ENCODE measurements at places on chromosomes 7 and 10.

GRCh38 chr7:66871076-66871475 is 49.9 kb upstream of the TMEM248 start:
- no peak for DNase-seq

- DNase-seq: no peak
These were observed 173.1 kb downstream of the PTPRN2 start for GRCh38 chr7:158414486-158414961.

DNA sequence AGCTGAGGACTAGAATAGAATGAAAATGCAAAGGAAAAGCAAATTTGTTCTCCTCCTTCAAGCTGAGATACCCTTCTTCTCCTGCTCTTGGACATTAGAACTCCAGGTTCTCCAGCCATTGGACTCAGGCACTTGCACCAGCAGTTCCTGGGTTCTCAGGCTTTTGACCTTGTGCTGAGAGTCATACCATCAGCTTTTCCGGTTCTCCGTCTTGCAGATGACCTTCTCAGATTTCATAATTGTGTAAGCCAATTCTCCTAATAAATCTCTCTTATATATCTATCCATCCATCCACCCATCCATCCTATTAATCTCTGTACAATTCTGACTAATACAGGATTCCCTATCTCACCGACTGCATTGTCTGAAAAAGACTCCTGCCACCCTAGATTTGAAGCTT is 108.3 kb downstream of the AHR start:
- DNase-seq: no peak

GRCh38 chr10:63247771-63248170 is 114.6 kb downstream of the NRBF2 start:
- no peak for DNase-seq

DNA sequence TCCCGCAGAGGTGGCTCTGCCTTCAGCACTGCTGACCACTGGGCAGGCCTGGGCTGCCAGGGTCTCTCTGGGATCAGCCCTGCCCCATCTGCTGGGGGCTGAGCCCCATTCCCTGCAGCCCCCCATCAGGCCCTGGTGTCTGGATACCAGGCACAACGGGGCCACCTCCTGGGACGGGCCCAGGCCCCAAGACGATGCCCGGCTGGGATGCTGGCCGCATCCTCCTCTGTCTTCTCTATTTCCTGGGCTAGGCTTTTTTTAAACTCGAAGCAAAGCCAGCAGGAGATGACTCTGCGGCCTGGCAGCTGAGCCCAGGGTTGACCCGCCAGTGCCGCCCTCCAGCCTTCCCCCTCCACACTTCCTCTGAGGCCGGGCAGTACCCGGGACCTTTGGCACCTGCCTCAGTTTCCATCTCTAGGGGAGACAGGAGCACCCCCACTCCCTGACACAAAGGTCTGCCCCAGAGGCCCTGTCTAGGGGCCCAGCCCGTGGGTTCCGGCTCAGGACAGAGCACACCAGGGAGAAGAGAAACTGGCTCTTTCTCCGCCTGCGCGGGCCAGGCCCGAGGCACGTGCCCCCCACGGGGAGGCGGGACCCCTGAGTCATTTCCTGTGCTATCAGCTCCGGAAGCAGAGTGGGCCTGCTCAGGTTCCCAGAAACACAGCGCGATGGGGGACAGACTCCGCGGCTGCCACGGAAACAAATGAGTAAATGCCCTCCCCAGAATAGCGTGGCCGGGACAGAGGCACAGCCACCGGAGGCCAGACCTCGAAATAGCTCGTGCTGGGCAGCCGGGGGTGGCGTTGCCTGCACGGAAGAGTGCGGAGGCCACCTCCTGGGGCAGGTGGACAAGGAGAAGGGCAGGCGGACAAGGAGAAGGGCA is 84.6 kb upstream of the PDGFA start:
- DNase-seq: peak; percentile 95

DNA sequence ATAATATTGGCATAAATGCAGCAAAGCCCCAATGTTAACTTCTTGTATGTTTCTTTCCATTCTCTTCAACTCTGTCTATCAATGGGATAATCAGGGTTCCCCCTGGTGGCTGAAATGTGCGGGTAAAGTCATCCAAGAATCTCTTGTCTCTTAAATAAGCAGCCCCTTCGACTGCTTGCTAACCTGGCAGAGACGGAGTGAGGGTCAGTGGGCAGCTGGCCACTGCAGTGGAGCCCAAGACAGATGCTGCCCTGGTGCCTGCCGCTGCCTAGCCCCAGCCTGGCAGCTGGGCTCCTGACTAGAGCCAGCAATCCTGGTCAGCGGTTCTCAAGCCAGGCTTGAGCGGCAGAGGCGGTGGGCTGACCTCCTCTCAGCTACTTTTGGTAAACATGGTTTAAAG is 248.9 kb downstream of the COBL start:
- DNase-seq: peak; percentile 15

- peak; percentile 4 for DNase-seq
These were observed 2.7 kb downstream of the EGR2 start for GRCh38 chr10:62813453-62813852.

DNA sequence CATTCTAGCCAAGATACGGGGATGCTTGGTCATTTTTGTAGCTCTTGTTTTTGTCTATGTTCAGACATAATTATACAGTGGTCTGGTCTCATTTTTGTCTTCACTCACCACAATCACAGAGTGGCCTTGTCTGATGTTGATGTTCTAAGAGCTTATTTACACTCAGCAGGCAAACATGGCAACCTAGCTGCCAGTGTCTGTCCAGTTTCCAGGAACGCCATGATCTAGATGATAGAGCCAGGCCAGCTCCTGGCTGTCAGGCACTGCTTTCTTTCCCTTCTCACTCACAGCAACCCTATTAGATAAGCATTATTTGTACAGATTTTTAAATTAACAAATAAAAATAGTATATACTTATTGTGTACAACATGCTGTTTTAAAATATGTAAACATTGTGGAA is 98.6 kb upstream of the PHF14 start:
- DNase-seq: no peak

- peak; percentile 21 for DNase-seq
These were observed 694 bp downstream of the COL1A2 start for GRCh38 chr7:94395141-94396036.

DNA sequence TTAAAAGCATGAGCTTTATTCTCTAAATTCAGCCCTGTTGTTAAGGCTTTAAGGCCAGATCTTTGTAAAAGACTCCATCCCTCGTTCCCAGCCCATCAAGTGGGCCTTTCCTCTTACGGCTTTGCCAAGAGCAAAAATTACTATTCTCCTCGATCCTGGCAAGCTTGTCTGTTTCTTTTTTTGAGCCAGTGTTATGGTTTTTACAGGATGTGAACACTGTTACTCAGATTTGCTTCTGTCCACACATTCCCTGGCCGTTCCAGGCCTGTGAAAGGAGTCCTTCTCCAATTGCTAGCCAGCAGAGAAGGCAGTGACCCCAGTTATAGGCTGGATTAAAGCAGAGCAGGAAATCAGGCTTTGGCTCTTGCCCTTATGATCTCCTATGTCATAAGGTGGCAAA is 47.0 kb upstream of the EPC1 start:
- no peak for DNase-seq

- no peak for DNase-seq
These were observed 10.2 kb upstream of the ZFYVE27 start for GRCh38 chr10:97726636-97727178.

DNA sequence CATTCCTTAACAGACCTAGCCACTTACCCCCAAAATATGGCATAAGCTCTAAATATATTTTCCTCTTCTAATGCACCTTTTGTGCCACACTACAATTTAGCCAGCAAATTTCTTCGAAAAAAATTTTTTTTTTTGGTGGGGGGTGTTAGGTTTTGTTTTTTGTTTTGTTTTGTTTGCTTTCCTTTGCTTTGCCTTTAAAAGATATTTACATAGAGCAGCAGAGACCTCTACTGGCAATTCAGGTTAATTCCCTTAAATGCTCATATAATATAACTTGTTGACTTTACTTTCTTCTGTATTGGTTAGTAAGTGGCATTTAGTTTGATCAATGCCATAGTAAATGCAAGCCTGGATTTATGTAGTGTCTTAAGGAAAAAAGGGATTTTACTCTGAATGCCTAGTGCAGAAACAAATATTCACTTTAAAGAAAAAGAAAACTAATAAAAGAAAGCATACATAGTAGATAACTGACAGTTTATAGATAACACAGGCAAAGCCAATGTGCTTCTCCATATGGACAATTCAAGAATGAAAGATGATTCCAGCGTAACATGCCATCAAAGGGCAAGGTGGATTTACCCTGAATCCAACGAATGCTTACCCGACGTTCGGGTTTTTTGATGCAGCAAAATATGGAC is 1250.6 kb downstream of the GATA3 start:
- DNase-seq: no peak

- DNase-seq: no peak
These were observed 411.8 kb downstream of the SDK1 start for GRCh38 chr7:3712841-3713240.

DNA sequence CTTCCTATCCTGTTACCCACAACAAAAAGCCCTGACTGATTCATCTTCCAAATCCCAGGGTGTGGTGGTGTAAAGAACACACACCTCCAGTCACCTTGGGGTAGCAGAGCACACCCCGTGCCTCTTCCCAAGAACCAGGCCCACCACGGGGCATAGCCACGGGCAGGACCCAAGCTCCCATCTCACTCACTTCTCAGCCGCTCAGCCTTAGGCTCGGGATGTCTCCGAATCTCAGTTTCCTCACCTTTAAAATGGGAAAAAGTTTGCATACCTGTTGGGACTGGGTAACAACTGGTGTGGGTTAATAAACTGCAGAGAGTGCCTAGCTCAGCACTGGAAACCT is 139.0 kb downstream of the FGFR2 start:
- DNase-seq: no peak

DNA sequence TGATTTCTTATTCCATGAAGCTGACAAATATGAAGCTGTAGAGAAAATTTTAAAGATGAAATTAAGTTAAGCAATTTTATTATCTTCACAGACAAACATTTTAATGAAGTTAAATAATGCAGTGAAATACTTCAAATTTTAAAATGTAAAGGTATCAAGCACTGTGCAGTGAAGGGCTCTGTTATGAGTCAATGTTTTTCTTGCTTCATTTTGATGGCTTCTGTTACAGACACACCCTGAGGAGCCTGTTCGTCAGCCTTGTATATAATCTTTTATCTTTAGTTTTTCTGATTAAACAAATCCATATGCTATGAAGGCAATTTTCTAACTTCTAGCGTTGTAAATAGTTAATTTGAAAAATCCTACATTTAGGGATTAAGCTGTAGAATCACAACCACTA is 18.5 kb downstream of the VSTM2A start:
- no peak for DNase-seq

DNA sequence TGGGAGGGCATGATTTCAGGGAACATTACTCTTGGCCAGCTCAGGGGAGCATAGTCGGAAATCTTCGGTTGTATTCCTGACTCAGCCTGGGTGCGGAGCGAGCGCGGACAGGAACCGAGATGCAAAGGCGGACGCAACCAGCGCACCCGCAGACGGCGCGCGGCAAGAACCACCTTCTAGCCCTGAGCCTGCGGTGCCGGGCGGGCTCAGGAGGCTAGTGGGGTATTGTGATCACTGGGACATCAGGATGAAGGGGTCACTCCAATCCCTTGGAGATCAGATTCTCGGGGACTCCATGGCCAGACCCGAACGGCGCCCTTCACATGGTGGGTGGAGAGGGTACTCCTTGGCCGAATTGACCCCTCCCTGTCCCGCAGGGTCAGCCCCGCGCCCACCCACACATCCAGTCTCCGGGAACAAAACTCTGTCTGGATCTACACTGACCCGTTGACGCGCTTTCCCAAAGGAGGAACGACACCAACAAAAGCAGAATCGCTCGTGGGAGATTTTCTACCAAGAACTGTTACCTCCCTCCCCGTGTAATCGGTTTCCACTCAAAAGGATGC is 730.5 kb downstream of the ZWINT start:
- DNase-seq: no peak

DNA sequence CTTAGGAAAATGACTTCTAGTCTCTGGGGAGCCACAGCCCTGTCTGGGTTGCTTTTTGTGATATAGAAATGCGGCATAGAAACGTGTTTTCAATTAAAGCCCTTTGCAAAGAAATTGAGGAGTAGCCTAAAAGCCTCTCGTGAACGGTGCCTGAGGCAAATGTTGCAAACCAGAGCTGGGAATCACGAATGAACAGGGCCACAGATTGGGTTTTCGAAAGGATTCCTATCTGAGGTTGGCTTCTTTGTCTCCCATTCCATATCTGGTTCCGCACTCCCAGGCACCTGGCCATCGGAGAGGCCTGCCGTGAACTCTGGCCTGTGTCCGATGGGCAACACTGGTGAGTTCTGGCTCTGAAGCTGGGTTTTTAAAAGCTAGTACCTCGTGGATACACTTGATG is 221.6 kb downstream of the TCF7L2 start:
- no peak for DNase-seq

DNA sequence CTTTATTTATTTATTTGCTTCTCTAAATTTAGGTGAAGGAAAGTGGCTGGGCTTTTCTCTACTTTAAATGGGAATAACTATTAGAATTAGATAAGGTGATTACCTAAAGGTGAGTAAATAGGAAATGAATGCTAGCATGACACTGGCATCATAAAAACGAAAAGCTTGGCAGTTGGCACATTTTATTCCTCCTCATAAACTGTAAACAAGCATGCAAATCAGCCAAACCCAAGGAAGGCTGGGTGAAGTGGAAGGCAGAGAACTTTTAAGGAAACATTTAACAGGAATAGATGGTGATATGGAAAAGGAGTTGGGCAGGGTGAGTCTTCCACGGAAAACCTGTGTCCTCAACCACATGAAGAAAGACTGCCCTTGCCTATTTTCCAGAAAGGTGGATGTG is 669.1 kb downstream of the KCNMA1 start:
- DNase-seq: no peak

Measured in activated naive CD8-positive, alpha-beta T cell treated with anti-CD3 and anti-CD28 coated beads for 36 hours (primary cell).